ENCODE measurements at places on chromosomes 11 and 22. TPM values are rescaled to one million over a fixed set of nuclear protein-coding genes. Genes with fewer than 3 reads are reported as not detected.

GRCh38 chr22:46841522-46841921, 79.1 kb downstream of the TBC1D22A start:
- DNase-seq, result no peak

The SLC6A5 gene
- 2.2 TPM for total RNA-seq

The RASSF10 gene
- total RNA-seq, result 2.6 TPM

- no peak for DNase-seq
Observed at GRCh38 chr11:67500831-67501715, 4.1 kb downstream of the PITPNM1 start.

DNA sequence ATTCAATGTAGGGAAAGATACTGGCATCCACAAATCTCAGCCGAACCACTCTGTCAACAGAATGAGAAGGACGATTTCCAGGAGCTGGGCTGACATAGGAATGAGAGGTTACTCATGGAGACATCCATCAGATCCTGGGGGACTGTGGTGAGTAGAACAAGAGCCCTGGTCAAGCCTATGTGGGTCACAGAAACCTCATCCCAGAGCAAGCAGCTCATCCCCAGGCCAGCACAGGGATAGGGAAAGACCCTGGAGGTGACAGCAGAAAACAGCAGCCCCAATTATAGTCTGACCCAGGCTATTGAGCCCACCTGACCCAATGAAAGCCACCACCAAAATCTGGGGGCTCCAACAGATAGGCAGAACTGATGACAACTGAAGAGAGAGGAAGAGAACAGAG, 128.0 kb upstream of the SERPIND1 start:
- DNase-seq, result no peak

GRCh38 chr11:109864834-109865547, 228.2 kb upstream of the ZC3H12C start:
- peak; percentile 80 for DNase-seq

DNA sequence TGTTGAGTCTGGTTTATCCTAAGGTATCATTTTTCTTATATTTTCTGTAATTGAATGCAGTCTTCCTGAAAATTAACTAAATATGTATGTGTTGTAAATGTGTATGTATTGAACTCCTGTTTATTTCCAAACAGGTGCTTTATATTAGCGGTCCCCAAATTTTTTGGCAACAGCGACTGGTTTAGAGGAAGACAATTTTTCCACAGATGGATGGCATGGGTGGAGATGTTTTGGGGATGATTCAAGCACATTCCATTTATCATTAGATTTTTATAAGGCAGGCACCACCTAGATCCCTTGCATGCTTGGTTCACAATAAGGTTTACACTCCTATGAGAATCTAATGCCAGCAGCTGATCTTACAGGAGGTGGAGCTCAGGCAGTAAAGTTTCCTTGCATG, 210.5 kb upstream of the ANO3 start:
- DNase-seq, result no peak

- no peak for DNase-seq
Observed at GRCh38 chr11:1642288-1643145, 12.9 kb downstream of the KRTAP5-5 start.

- no peak for DNase-seq
Observed at GRCh38 chr22:20659920-20660319, 114.0 kb upstream of the SERPIND1 start.

DNA sequence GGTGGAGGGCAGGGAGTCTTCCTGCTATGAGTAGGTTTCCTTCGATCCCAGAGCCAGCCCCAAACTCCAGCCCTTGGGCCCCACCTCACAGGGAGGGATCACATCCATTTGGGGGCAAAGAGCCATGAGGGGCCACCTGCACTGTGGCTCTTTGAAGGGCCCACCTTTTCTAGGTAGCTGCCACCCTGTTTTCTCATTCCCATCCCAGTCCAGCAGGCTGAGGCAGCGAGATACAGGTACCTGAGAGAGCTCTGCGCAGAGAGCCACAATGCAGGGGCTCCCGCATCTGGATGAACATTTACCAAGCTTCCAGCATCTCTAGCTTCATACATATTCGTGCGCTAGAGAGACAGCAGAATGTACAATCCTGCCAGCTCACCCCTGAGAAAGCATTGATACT, 16.3 kb downstream of the FXYD6 start:
- DNase-seq, result no peak

GRCh38 chr11:60130496-60130895, 42.0 kb downstream of the MS4A2 start:
- DNase-seq, result peak; percentile 69

DNA sequence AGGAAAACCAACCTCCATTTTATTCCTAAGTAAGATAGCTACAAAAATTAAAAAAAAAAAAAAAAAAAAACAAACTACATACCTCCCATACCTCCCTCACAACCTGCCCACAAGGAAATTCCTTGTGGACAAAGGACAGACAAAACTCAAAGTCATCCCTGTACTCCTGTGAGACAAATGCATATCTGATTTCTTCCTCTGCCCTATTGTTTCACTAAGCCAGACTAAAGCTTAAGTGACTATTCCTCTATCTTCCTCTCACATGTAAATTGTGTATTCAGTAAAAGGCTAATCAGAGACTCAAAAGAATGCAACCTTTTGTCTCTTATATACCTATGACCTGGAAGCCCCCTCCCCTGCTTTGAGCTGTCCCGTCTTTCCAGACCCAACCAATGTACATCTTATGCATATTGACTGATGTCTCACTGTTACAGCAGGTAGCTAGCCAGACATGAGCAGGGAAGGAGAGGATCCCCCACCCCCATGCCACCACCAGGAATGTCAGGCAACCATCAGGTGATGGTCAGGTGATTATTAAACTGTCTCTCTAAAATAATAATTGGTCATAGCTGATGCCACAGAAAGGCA, 289.4 kb downstream of the SBF2 start:
- DNase-seq, result no peak

The FAM111B gene
- total RNA-seq, result 8.4 TPM

- DNase-seq, result no peak
Observed at GRCh38 chr11:12764187-12764914, 90.1 kb downstream of the TEAD1 start.

The PDGFD gene
- 8.2 TPM for total RNA-seq

The CASP5 gene
- total RNA-seq, result not detected

- peak; percentile 70 for DNase-seq
Observed at GRCh38 chr11:8080674-8081590, at the start of gene TUB. Gene TUB (plus strand): TSS chr11:8081211. CDS start chr11:8081511, 300 bp downstream.

GRCh38 chr22:33605666-33606065, 314.6 kb downstream of the LARGE1 start:
- DNase-seq, result no peak

GRCh38 chr22:27317096-27317495, 484.5 kb downstream of the MN1 start:
- no peak for DNase-seq

- no peak for DNase-seq
Observed at GRCh38 chr11:118314988-118315411, 10.5 kb downstream of the CD3E start.

DNA sequence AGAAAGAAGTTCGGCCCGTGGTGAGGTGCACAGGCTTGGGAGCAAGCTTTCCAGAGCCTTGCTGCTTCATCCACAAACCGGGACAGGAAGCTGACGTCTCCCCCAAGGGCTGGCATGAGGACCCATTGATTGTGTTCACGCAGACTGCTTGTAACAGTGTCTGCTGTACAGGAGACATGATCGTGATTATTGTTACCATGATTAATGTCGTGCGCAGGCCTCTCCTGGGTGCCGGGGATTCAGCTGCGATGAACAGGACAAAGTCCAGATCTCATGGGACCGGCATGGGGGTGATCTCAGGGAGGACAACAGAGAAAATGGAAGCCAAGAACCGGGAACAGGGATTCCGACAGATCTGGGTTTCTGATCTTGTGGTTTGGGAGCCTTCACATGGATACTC, 219.9 kb downstream of the BRD1 start:
- no peak for DNase-seq

- DNase-seq, result peak; percentile 7
Observed at GRCh38 chr22:23070418-23071229, at the start of gene GNAZ. Gene GNAZ (plus strand): TSS chr22:23070519. CDS start chr22:23095696, 25,177 bp downstream.

DNA sequence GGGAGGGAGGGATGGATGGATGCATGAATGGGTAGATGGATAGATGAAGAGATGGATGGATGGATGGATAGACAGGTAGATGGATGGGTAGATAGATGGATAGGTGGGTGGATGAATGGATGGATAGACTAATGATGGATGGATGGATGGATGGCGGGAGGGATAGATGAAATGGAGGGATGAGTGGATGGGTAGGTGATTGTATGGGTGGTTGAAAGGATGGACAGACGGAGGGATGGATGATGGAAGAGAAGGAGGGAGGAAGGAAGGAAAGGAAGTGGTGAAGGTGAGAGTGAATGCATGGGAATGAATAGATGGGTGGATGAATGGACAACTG, 3.7 kb upstream of the TNNT3 start:
- no peak for DNase-seq

The TBX10 gene
- total RNA-seq, result not detected

GRCh38 chr22:27247701-27248434, 553.7 kb downstream of the MN1 start:
- DNase-seq, result peak; percentile 68

The SCGB1A1 gene
- total RNA-seq, result not detected

The SLC7A4 gene
- not detected for total RNA-seq

The LDHAL6A gene
- 0.96 TPM for total RNA-seq

DNA sequence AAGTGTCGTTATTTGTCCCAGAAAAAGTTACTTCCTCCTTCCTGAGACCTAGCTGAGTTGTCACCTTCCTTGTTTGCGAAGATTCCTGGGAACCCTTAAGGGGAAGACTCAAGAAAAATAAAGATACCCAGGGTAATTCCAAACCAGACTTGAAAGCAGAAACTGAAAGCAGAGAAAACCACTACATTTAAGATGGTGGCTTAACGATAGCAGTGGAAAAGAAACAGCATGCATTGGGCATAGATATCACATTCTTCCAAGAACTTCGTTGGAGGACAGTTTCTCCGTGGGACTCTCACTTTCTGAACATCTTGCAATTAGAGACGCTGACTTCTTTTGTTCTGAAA, 89.1 kb downstream of the FAM76B start:
- DNase-seq, result no peak

The SCN4B gene
- 1.2 TPM for total RNA-seq

The TYR gene
- 1.4 TPM for total RNA-seq

The IL10RA gene
- total RNA-seq, result 4.8 TPM

DNA sequence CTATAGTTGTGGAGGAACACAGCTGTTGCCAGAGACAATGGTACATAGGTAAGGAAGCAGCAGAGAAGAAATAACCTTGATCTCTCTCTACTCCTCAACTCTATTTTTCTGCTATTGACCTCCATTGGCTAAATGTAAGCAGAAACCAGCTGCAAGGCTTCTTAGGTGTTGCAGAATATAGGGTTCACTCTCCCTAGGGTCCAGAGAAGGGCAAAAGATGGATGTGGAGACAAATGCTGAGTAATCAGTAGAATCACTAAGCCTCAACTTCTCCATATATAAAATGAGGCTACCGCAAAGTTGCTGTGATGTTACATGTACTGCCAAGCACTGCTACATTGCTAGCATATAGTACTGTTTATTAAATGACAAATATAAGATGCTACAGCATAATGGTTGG, 120.6 kb downstream of the PDE3B start:
- no peak for DNase-seq

GRCh38 chr22:23237201-23237798, 57.0 kb downstream of the BCR start:
- no peak for DNase-seq

The EEF1G gene
- total RNA-seq, result 944 TPM

- peak; percentile 39 for DNase-seq
Observed at GRCh38 chr11:67117672-67118180, 1.3 kb upstream of the KDM2A start.

The TMEM135 gene
- 14.7 TPM for total RNA-seq

DNA sequence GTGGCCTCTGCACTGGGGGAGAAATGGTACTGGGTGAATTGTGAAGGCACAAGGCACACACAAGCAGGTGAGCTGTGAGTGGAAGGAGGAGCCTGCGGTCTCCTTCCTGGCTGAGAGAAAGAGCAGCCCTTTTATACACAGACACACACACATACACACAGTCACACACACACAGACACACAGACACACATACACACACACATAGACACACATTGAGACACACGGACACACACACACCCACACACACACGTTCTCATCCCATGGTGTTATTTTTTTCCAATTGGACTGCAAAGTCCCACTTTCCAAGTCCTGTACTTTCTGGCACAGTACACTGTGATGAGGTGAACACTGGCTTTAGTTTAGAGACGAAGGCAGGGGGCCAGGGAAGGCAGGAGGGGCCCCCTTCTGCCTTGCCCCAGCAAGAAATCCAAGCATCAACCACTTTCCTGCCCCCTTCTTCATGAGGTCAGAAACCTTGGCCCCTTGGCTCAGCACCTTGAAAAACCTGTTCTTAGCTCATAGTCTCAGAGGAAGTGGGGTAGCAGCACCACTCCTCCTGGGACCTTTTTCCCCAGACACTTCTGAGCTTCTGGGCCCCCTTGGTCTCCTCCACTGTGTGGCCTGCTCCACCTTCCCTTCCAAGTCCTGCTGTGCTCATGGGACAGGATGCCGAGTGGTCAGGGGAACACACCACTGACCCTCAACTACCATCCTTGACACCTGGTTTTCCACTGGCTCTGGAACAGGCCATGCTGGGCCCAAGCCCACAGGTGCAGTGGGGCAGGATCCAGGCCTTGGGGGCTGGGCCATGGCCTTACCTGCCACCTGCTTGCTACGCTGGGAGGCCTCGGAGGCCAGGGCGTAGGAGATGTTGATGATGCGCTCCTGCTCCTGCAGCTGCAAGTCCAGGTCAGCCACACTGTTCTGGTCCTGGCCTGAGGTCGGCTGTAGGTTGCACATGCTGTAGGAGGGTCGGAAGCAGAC, 43.8 kb downstream of the C11orf58 start:
- peak; percentile 12 for DNase-seq

DNA sequence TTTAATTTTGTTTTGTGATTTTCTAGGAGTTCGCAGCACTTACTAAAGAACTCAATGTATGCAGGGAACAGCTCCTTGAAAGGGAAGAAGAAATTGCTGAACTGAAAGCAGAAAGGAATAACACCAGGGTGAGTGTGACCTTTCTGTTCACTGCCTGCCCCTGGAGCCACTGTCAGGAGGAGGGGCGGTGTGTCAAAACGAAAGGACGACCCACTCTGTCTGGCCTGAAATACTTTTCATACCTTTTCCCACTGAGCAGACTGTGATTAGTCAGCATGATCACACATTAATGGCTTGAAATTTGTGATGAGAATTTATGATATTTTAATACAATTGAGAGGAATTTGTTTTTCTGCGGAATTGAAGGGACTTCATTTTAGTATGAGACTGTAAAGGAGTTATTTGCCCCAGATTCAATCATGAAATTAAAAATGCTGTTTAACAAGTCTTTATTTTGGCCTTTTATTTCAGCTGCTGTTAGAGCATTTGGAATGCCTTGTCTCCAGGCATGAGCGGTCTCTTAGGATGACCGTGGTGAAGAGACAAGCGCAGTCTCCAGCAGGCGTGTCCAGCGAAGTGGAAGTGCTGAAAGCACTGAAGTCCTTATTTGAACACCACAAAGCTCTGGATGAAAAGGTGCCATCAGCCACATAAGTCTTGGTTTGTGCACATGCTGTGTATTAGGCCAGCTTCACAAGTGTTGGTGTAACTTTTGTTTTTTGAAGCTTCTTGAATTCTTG, 54.1 kb downstream of the PPFIA1 start:
- no peak for DNase-seq
